ENCODE measurements at places on chromosomes 12 and 14.

DNA sequence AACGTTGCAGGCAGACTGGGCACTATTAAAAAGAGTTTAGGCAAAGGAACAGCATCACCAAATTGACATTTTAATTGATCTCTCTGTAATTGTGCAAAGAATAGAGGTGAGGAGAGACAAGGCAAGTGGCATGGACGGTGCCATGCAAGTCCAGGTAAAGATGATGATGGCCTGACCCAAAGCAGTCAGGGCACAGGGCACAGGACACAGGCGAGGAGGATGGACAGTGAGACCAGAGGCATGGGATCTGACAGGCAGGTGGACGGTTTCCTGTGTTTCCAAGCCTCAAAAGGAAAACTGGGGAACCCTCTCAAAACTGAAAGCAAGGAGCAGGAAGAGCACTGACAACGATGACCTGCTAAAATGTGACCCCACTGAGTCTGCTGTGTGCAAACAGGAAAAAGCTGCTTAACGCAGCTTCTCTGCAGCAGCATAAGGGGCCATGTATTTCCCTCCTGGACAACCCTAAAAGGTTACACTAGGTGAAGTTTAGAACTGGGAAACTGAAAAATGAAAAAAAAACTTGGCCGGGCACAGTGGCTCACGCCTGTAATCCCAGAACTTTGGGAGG lies 50.9 kb downstream of the CLIP1 start:
- no peak for DNase-seq

DNA sequence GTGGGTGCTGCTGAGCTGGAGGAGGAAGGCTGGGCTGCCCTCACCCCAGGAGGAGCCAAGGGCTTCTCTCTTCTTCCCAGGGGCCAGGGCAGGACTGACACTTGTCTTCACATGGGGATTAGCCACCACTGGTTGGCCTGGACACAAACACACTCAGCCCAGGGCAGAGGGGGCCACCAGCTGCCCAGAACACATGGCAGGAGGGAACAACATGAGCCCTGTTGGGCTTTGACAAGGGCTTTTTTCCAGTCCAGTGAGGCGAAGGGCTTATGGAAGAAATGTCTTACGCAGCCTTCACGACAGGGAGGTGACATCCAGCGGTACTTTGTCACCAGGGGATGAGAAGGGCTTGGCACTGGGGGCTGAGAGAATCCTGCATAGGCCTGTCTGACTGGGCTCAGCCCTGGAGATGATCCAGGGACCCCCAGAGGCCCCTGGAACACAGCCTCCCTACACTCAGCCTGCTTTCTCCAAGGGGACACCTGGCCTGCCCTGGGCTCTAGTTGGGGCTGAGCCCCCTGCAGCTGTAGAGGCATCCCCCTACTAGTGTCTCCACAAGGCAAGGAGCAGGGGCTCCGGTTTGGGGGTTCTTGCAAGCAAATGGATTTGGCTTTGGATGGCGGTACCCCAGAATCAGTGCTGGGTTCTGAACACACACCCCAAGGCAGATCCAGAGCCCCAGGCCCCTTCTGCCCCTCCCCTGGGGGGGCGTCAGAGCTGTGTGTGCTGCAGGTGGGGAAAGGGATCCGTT lies 18.9 kb downstream of the ARL6IP4 start:
- DNase-seq, result no peak

GRCh38 chr14:65892315-65892714 lies 479.8 kb downstream of the FUT8 start:
- no peak for DNase-seq

DNA sequence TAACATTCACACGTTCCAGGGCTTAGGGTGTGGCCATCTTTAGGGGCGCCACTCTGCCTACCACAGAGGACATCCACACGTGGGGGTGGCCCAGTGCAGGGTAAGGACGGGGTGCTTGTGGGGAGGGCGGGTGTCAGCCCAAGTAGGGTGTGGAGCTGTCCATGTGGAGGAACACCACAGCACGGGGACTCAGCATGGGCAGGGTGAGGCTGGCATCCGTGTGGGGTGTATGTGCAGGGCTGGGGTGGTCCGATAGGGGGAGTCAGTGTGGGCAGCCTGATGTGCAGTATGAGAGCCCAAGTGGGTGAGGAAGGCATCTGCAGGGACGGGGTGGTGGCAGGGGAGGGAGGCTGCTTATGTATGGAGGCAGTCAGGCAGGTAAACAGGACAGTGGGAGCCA lies 17.7 kb downstream of the PSMC1 start:
- no peak for DNase-seq

DNA sequence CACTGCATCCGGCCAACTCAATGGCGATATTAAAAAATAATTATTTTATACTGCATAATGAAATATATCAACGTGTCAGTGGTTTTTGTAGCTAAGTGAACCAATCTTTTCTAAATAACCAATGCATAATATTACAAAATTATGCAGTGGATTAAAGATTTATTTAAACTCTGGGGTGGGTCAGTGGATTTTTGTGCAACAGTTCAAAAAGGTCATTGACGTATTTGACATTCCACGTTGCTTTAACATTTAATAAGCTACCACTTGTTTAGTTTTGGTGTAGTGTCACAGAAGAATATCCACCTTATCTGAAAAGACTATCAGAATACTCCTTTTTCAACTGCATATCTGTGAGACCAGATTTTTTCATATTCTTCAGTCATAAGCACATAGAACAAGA lies 2.6 kb downstream of the ZC3H14 start:
- DNase-seq, result no peak

DNA sequence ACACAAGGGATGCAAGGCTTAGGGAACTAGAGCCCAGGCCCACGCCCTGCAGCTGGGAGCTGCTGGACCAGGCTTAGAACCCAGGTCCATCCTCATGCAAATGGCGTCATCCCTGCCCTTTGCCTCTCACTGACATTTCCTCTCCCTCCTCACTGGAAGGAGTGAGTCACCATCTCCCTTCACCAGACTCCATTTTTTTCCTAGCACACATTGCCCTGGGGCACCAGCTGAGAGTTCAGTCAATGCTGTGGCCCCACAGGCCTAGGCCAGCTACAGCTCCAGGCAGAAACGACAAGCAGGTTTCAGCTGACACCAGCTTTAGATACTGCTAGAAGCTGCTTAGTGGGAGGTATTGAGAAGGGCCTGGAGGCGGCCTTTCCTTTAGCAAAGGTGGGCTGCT lies 98.9 kb downstream of the RIMBP2 start:
- no peak for DNase-seq

DNA sequence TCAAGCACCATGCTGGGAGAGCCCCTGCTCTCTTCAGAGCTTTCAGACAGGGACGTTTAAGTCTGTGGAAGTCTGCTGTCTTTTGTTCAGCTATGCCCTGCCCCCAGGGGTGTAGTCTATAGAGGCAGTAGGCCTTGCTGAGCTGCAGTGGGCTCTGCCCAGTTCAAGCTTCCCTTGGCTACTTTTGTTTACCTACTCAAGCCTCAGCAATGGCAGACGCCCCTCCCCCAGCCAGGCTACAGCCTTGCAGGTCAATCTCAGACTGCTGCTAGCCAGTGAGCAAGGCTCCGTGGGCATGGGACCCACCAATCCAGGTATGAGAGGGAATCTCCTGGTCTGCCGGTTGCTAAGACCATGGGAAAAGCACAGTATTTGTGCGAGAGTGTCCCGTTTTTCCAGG lies 37.4 kb upstream of the C12orf71 start:
- no peak for DNase-seq

- DNase-seq, result no peak
These were observed 6.1 kb downstream of the A2ML1 start for GRCh38 chr12:8828257-8829124.

GRCh38 chr12:43937947-43938346 lies 102.1 kb downstream of the TMEM117 start:
- no peak for DNase-seq

- DNase-seq, result no peak
These were observed 26.1 kb upstream of the CIPC start for GRCh38 chr14:77071938-77072388.

DNA sequence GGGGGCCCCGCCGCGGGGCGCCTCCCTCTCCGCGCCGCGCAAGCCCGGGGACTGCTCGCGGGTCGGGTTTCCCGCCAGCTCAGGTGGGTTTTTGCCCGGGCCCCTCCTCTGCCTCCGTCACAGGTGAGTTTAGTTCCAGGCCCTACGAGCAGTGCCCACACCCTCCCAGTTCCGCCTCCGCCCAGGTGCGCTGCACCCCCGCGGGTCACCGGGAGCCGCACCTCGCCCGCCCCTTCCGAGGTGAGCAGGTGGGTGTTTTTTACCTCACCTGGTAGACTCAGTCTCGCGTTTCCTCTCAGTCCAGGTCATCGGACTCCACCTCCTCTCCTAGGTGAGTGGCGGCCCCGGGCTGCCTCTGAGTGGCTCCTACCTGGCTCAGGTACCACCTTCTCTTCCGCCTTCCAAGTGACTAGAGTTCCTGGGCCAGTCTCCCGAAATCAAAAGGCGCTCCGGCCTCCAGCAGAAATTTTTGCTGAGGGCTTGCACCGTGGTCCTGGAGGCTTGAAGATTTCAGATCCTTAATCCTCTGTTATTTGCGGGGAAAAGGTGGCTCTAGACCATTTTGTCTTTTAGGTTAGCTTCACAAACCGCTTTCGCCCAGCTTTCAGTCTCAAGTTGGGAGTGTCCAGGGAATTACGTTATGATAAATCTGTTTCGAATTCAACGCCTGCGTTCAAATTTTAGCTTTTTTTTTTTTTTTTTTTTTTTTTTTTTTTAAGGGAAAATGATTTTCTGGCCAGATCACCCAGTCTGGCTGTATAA lies at the start of gene TMEM30B:
TMEM30B (minus strand) TSS at position 153 of the 762 bp plus-strand sequence. CDS start 191 bp downstream, outside the sequence.
- no peak for DNase-seq

GRCh38 chr14:33449268-33449667 lies 501.6 kb downstream of the EGLN3 start:
- DNase-seq, result no peak
